CD4-positive, alpha-beta T cell treated with Interleukin-21 for 1 hour (primary cell): ENCODE measurements at places on chromosomes 6 and 20.

DNA sequence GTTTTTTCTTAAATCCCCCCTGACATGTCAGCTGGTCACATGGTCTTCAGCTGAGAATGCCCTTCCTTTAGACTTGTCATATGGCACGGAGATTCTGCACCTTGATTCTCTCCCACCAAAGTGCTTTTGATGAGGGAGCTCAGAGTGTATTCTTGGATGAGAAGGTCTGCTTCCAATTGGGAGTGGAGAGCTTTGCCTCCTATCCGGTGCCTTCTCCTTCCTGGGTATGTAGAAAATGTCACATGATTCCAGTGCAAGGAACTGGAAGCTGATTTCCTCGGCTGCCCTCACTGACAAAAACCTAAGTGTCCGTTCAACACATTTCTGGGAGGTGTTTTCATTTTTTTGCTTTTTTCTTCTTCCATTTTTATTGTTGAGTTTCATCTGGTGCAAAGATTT, 197.2 kb downstream of the TFAP2C start:
- DNase-seq = no peak

DNA sequence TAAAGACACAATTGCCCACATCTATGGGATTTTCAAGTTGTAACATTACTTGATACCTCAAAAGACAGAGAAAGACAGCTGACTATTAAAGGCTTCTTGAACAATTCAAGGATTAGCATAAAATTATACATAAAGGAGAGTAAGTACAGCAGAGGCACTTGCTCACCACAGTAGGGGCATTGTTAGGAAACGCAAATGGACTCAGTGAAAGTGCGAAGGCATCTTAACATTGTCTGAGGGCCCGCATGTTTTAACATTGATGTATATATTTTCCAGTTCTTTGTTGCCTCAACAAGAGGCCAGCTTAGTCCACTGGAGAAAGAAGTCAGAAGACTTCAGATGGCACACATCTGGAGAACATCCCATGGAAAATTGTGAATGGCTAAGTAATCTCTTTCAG, 115.4 kb downstream of the SIM1 start:
- no peak for DNase-seq

DNA sequence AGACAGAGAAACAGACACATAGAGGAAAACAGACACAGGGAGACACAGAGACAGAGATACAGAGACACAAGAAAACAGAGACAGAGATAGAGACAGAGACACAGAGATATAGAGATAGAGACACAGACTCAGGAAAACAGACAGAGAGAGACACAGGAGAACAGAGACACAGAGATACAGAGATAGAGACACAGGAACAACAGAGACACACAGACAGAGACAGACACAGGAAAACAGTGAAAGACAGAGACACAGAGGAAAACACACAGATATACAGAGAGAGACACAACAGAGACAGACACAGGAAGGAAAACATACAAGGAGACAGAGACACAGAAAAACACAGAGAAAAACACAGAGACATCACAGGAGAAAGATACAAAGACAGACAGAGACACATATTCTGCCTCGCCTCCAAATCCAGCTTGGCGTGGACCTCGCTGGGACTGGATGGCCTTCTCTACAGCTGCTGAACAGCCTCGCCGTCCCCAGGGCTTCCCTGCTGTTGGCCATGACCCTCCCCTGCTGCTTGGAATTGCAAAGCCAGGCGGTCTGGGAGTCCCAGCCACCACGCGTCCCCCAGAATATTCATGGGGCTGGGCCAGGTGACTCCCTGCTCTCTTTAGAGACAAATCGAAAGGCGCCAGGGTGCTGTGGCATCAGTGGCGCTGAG, 36.8 kb downstream of the NTSR1 start:
- DNase-seq = no peak

DNA sequence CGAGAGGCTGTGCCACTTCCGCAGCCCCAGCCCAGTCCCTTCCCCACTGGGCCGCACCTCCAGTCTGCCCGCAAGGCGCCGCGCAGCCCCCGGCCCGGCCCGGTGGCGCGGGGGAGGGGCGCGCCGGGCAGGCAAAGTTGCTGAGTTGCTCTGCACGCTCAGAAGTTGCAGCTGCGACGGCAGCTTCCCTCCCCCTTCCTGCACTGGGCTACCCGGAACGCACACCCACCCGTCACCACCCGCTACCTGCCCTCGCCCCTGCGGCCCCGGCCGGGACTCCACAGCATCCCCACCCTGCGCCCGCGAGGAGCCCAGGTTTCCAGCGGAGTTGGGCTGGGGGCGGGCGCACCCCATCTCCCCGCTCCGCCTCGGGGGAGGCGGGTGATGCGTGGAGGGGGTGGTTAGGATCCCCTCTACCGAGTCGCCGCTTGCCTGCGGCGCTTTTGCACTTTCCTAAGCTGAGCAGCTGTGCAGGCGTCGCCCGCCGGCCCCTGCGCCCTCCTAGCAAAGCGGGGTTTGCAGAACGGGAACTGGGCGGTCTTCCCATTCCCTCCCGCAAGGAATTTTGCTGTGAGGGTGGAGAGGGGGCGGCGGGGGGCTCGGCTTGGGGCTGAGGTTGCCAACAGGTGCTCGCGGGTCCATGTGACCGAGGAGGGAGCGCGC, 55.9 kb upstream of the RREB1 start:
- peak; percentile 55 for DNase-seq

GRCh38 chr20:21920211-21920610, 214.7 kb downstream of the PAX1 start:
- no peak for DNase-seq

- DNase-seq = peak; percentile 13
These were observed at the start of gene GPR6 for GRCh38 chr6:109978174-109979032. Gene GPR6, plus strand, starts transcription at chr6:109978311. Its CDS starts 802 bp downstream, at chr6:109979113.

DNA sequence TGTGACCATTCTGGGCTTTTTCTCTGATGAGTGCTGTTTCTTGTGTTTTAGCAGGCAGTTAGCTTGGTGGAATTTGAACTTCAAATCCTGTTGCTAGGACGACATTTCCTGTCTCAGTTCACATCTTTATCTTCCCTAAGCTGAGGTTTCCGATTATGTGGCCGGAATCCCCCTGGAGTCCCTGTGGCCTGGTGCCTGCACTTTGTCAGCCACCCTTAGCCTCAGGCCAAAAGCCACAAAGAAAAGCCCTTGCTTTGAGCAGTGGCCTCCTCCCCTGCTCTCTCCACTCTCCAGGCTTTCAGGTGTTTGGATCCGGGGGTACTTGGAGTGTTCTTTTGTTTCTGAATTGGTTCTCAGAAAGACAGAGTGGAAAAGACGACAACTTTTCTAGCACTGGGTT, 59.9 kb upstream of the PMEPA1 start:
- DNase-seq = no peak

- no peak for DNase-seq
These were observed 142.6 kb downstream of the MAP3K7 start for GRCh38 chr6:90444160-90444714.

GRCh38 chr6:110399219-110400071, 15.9 kb downstream of the DDO start:
- no peak for DNase-seq

DNA sequence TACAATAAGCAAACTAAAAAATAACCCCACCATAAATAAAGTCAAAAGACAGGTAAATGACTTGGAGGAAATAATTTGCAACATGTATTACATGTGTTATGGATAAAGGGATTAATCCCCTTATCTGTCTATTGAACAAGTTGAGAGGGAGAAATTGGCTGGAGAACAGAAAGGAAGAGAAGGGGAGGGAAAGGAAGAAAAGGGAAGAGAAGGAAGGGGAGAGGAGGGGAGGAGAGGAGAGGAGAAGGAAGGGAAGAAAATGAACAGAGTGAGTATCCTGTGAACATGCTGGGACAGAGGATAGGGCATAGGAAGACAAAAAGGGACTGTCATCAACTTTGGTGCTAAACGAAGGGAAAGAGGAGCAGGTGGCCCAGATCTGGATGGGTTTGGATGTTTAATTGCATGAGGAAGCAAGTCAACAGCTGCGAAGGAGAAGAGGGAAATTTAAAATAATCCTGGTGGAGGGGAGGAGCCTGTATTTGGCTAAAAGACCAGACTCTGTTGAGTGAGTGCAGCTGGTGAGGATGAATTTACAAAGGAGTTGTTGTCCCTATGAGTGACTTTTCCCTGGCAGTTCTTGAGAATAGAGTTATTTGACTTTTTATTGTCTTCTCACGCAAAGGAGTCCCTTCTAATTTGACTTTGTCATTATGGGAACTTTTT, 14.2 kb upstream of the SHLD1 start:
- no peak for DNase-seq

DNA sequence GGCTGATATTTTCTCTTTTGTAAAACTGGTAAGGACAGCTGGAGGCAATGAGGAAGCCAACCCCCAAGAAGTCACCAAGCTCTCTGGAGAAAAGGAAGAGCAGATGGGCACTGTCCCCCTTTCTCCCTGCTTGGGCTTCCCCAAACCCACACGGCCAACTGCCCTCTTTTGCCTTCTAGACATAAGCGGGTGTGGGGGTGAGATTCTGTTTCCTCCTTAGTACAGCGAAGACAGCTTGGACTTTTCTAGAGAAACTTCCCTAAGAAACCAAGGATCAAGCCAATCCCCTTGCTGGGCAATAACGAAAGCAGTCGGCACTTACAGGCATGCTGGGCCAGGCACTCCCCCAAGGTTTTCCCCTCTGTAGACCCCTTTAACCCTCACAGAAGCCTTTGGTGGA, 110.3 kb downstream of the CDC5L start:
- DNase-seq = no peak

DNA sequence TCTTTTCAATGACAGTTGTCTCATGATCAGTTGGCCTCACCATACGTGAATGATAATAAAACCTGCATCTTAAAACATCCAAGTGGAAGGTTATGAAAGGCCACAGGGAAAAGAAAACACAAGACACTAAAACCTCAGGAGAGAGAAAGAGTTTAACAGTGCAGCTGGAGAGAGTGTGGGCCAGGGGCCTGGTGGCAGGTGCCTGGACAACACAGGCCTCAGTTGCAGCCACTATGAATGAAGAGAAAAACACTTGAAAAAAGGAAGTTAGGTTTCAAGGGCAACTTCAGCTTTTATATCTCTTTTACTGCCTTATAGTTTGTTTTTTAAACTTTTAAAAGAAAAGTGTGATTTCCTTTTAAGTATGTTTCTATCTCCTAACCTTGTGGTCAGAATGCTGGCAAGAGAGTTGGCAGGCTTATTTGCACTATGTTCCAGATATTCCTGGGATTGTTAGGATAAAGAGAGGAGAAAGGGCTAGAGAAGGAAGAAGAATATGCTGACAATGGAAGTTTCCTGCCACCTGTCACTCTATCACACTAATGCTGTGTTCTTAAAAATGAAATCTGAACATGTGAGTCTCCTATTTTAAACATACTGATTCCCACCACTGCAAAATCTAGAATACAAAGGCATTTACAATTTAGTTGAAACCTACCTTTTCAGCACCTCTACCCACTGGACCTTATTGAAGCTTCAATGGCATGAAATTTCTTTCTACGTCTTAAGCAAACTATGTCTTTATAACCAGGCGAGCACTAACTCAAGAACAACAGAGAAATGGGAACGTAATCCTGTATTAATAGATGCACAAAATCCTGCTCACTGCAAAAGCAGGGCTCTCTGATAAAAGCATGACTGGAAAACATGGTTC, 222.4 kb downstream of the CD83 start:
- no peak for DNase-seq

DNA sequence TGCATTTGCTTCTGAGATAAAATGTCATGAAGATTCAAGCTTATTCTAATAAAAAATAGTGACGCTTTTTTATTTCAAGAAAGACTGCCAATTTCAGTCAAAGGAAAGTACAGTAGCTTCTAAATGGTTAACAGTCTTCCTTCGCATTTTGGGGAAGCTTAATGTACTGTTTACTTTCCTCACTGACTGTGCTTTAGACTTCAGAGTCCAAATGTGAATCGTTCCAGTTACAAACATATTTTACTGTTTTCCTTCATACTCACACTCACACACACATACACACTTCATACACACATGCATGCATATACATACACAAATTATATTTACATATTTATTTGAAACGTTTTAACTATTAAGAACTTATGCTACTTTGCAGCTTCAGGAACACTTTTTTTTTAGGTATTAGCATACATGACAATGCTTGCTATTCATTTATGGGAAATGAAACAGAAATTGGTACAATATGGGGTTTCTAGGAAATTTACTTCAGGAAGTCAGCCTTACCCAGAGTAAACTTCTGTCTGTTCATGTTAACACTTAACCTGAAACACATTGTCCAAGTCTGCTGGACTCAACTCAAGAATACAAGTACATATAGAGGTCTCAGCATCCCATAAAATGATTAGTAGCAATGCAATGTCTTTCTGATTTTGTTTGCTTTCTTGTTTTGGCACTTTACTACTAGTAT, 145.4 kb downstream of the RPS12 start:
- no peak for DNase-seq

- peak; percentile 77 for DNase-seq
These were observed 584 bp downstream of the LYRM4 start for GRCh38 chr6:5260111-5260620.

- no peak for DNase-seq
These were observed 152.9 kb upstream of the RUNX2 start for GRCh38 chr6:45175272-45175671.

- DNase-seq = no peak
These were observed 187.6 kb downstream of the DTNBP1 start for GRCh38 chr6:15475261-15475660.

GRCh38 chr20:54435015-54435414, 40.4 kb upstream of the DOK5 start:
- no peak for DNase-seq

GRCh38 chr6:84027340-84028181, 6.0 kb upstream of the MRAP2 start:
- DNase-seq = no peak

GRCh38 chr20:32155017-32155981, 45.8 kb downstream of the TM9SF4 start:
- DNase-seq = peak; percentile 40

- no peak for DNase-seq
These were observed 16.8 kb downstream of the SFT2D1 start for GRCh38 chr6:166325383-166326042.

DNA sequence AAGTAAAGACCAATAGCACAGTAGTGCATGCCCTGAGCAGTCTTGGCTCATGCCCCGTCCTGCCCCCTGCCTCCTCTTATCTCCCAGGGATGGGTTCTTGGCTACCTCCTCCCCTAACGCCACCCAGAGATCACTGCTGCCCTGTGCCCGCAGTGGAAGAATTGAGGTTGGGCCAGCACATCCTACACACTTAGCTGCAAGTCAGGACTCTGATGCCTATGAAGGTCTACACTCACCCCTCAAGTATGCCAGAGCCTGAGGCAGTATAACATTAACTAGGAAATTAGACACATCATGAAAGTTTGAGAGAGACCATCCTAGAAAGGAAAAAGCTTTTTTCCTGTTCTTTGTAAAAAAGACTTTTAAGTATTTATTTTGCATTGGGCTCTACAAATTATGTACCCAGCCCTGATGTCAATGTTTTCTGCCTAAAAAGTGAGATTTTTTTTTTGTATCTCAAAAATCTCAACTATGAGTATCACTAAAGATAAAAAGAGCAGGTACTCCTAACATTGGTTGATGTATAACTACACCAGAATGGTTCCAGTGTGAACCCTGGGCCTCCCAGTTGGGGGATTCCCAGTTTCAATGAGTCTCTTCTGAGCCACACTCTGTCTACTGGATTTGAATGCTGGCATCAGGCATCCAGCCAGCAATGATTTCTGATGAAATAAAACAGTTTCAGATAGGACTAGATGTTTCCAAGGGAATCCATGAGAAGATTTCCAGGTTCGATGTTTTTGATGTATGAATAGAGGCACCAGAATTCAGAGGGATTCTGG, 115.4 kb downstream of the ISM1 start:
- no peak for DNase-seq

GRCh38 chr20:50227506-50227905, 36.9 kb downstream of the CEBPB start:
- no peak for DNase-seq
